ENCODE measurements at places on chromosomes 7 and 10. TPM values are rescaled to one million over a fixed set of nuclear protein-coding genes. Genes with fewer than 3 reads are reported as not detected.

Gene C7orf33
- not detected for polyA plus RNA-seq

Gene EEPD1
- 49.5 TPM for polyA plus RNA-seq

Gene GIMAP7
- 9.9 TPM for polyA plus RNA-seq

Gene GNAT3
- not detected for polyA plus RNA-seq

Gene SFRP4
- polyA plus RNA-seq: 26.8 TPM

Gene EFCAB10
- polyA plus RNA-seq: 10.1 TPM

Gene UNC5B
- 23.3 TPM for polyA plus RNA-seq

Gene ADCYAP1R1
- polyA plus RNA-seq: 253 TPM

Gene LLCFC1
- not detected for polyA plus RNA-seq

Gene FOXI2
- polyA plus RNA-seq: 0.06 TPM

Gene NEUROD6
- polyA plus RNA-seq: 17.1 TPM

Gene MYO3A
- polyA plus RNA-seq: 4.7 TPM

Data from spinal cord (tissue), 10 donors.